ENCODE measurements at places on chromosomes 6 and 20.
A peak's percentile ranks its signal among the peaks of the same experiment; 100 is the strongest.

DNA sequence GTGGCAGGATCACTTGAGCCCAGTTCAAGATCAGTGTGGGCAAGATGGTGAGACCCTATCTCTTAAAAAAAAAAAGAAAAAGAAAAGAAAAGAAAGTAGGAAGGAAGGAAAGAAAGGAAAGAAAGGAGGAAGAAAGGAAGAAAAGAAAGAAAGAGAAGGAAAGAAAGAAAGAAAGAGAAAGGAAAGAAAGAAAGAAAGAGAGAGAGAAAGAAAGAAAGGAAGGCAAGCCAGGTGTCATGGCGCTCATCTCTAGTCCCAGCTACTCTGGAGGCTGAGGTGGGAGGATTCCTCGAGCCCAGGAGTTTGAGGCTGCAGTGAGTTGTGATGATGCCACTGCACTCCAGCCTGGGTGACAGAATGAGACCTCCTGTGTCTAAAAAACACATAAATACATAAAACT lies 11.5 kb upstream of the SRC start:
- DNase-seq, result no peak

DNA sequence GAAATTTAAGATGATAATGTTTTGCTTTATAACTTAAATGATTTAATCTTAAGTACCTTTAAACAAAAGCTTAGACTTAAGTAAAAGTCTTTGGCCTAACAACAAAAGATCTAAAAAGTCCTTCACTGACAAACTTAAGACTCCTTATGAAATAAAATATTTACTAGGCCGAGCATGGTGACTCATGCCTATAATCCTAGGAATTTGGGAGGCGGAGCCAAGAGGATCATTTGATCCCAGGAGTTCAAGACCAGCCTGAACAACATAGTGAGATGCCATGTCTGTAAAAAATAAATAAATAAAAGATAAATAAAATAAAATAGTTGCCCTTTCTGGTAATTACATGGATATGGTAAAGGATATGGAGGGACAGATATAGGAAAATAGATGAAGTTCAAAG lies 12.4 kb downstream of the KATNA1 start:
- no peak for DNase-seq

- no peak for DNase-seq
Observed at GRCh38 chr20:62227977-62228958, 8.2 kb upstream of the HRH3 start.

- DNase-seq, result no peak
Observed at GRCh38 chr6:84547341-84547801, 217.0 kb downstream of the TBX18 start.

- no peak for DNase-seq
Observed at GRCh38 chr6:45500924-45501816, 123.4 kb upstream of the SUPT3H start.

- DNase-seq, result no peak
Observed at GRCh38 chr6:106807947-106808611, 166.4 kb downstream of the CD24 start.

DNA sequence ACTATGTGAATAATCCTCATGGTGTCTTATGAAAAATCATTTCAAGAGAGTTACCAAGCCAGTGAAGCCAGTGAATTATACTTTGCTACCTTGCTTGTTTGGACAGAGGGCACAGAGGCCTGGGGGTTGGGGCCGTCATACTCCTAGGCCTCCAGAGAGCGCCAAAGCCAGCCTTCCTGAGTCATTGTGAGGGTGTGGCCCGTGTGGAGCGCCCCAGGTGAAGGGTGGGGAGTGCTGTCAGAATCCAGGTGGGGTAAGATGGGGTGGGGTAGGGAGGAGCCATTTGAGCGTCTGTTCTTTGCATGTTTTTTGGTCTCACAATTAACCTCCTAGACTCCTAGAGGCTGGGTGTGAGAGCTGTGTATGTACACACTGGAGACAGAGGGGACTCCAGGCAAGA lies 71.1 kb downstream of the PERP start:
- DNase-seq, result no peak

GRCh38 chr6:134819236-134819635 lies 130.7 kb downstream of the ALDH8A1 start:
- no peak for DNase-seq

DNA sequence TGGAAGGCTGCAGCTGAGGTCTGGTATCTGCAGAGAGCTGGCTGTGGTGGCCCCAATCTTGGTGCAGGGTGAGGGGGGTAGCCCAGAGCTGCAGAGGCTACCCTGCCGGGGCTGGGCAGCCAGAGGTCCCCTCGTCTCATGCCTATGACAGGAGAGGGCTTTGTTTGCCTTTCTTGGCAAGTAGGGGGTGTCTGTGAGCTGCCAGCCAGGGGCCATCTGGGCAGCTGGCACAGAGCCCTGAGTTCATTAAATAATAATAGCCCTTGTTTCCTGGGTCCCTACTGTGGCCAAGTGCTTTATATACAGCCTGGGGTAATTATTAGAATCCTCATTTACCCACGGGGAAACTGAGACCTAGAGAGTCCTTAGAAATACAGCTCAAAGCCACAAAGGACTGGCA lies 66.6 kb downstream of the EZR start:
- DNase-seq, result no peak

DNA sequence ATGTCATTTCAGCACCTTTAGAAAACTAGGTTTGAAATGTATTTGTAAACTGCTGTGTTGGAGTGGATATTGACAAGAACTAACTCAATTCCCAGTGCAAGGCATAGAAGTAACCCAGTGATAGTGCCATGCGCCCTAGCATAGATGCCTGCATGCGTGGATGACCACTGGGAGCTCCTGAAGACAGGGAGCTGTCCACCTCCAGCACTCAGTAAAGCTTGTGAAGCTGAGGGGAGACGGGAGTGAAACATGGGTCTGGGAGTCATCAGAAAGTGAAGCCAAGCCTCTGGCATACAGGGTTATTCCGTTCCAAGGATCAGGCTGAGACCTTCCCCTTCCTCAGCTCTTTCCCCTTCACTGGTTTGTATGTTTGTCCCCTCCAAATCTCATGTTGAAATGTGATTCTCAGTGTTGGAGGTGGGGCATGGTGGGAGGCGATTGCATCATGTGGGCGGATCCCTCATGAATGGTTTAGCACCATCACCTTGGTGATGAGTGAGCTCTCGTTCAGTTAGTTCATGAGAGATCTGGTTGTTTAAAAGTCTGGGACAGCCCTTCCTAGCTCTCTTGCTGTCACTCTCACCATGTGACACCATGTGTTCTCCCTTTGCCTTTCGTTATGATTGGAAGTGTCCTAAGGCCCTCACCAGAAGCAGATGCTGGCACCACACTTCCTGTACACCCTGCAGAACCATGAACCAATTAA lies 146.5 kb upstream of the FERMT1 start:
- DNase-seq, result no peak

GRCh38 chr20:33531047-33531877 lies 41.4 kb downstream of the CBFA2T2 start:
- no peak for DNase-seq

GRCh38 chr6:112939563-112939962 lies 592.4 kb downstream of the RFPL4B start:
- DNase-seq, result no peak

DNA sequence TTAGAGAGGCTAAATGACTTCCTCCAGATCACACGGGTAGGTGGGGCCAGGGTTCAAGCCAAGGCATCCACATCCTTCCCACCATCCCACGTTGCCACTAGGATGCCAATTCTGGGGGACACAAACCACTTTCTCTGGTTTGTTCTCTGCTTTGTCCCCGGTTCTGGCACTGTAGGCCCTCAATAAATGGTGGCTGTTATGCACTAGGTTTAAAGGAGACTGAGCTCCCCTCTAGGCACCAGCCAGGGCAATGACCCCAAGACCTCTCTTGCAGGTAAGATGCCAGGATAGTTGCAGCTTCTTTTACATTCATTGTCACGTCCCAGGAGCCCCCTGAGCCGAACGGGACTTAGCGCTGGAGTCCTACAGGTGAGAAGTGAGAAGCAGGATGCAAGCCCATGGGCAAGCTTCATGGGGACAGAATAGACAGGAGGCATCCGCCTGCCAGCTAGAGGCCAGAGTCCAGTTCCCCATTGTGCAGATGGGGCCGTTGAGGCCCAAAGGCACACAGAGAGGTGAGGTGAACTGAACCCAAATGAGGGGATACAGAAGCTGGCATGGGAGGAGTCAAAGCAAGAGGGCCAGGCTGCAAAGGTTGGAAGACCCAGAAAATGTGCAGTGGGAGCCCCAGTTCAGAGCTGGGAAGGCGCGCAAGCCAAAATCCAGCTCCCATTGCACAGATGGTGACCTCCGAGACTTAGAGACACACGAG lies 677 bp downstream of the PXMP4 start:
- DNase-seq, result no peak

DNA sequence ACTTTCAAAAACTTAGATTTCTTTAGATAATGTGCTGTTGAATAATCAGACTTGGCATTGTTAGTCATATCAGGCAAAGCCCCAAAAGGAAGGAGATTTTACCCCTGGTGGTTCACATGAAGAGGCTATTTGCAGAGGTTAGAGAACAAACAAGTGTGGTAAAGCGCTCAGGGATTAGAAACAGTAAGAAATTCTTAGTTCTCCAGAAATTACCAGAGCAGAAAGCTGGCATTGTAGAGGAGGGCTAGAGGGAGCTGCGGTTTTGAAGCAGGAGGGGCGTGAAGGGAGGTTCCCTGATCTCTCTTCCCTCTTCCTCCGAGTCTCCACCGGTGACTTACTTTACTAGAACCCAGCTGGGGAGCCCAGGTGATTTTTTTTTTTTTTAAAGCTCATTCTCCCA lies 10.2 kb downstream of the MYO6 start:
- no peak for DNase-seq

DNA sequence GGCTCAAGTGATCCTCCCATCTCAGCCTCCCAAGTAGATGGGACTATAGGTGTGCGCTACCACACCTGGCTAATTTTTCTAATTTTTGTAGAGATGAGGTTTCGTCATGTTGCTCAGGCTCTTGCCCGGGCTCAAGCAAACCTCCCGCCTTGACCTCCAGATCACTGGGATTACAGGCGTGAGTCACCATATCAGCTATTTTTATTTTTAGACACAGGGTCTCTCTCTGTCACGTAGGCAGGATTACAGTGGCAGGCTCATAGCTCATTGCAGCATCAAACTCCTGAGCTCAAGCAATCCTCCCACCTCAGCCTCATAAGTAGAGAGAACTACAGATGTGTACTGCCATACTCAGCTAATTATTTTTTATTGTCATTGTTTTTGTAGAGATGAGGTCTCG lies 41.7 kb downstream of the SLC23A2 start:
- no peak for DNase-seq

- DNase-seq, result no peak
Observed at GRCh38 chr6:96212066-96212465, 196.3 kb downstream of the FUT9 start.

DNA sequence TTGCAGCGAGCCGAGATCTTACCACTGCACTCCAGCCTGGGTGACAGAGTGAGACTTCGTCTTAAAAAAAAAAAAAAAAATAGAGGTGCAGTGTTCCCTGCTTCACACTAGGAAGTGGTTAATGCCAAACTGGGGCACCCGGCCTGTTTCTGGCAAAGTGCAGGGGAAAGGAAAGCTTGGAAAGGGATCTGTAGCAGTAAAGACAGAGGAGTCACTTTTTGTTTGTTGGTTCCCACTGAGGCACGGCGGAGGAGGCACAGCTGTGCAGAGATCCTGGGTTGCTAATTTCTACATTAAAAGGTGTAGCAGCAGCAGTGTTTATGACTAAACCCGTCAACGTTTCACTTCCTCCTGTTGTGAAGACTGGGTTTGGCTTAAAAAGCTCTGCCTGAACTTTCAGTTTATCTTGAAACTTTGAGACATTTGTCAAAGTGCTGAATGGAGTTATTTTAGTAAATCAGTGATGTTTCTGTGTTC lies 125.6 kb downstream of the CARMIL1 start:
- peak; percentile 41 for DNase-seq

- peak; percentile 15 for DNase-seq
Observed at GRCh38 chr20:17610566-17611289, 40.9 kb downstream of the DSTN start.

DNA sequence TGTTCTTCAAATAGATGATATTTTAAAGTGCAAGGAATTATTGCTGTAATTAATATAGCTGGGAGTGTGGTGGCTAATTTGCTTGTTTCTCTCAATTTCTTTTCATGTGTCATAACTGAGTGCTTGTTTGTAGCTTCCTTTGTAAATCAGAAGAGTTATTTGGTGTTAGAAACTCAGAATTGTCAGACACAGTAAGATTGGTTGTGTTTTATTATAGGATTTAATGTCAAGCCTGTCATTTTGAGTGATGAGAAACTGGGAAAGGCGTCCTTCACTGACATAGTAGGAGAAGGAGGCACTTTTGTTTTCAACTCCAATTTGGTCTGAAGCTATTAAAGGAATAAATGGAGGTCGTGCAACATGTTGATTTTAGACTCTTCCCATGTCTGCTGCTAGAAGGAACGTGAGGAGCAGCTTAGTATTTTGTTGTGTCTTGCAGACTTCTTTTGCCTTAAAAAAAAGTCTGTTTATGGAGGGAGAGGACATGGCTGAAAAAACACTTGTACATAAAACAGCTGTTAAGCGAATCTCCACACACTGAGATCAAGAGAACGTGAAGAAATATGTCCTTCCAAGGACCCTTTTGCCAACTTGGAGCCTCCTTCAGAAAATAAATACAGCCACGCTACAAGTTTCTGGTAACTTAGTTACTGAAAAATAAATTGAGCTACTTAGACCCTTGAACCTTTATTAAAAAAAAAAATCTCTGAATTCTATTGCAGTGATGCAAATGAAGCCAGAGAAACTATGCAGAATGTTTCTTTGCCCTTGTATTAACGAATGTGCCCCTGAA lies 59.5 kb downstream of the BMP6 start:
- no peak for DNase-seq

DNA sequence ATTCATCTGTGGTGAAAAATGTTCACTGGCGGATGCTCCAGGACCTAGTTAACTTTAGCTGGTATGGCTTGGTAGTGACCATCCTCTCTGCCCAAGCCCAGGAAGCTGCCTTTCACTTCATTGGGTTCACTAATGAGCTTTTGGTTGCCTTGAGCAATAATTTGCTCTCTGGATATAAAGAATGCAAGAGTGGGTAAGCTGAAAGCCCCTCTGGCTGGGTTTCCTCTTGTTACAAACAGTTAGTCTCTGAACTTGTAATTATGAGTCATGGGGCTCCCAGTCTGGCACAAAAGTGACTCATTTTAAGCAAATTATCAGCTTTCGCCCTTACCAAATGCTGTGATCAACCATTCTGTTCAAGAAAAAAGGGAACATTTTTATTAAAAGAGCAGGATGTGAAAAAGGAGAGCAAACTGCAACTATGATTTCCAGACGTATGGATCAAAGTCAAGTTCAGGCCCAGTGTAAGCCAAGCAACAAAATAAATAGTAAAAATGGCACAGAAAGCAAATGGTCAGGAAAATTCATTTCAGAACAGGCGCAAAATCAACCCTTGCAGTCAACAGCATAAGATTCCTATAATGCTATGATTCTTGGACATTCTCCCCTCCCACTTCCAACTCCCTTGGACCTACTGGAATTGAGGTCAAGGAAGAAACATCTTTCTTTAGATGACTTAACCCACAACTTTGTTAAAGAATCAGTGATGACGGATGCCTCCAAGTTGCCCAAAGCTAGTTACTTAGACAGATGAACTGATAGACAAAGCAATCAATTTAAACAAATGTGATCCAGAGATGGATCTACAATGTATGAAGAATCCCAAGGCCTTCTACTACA lies 130.0 kb upstream of the KCNK16 start:
- DNase-seq, result no peak

GRCh38 chr6:90431576-90431975 lies 134.9 kb upstream of the BACH2 start:
- no peak for DNase-seq
